ENCODE measurements at places on chromosomes 11 and 22.

GRCh38 chr11:114040706-114041211, 18.8 kb upstream of the ZBTB16 start:
- no peak for DNase-seq

DNA sequence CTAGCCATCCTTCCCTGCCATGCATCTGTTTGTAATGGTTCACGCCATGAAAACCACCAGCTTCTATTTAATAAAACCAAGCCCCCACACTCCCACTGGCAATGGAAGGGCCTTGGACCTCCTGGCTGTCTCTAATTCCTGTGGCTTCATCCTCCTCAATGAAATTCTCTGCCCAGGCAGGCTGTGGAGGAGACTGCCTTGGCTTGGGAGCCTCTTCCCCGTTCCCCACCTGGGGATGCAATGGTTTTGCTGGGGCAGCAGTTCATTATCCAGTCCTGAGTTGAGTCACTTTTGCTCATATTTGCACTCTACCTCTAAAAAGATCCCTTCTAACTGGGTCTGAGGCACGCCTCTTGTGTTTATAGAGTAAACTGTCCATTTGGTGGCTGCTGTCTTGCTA, 515.8 kb downstream of the NTM start:
- no peak for DNase-seq

GRCh38 chr11:975827-976226, 50.2 kb downstream of the AP2A2 start:
- no peak for DNase-seq

- DNase-seq: peak; percentile 10
Observed at GRCh38 chr11:110249066-110249465, 47.3 kb downstream of the RDX start.

DNA sequence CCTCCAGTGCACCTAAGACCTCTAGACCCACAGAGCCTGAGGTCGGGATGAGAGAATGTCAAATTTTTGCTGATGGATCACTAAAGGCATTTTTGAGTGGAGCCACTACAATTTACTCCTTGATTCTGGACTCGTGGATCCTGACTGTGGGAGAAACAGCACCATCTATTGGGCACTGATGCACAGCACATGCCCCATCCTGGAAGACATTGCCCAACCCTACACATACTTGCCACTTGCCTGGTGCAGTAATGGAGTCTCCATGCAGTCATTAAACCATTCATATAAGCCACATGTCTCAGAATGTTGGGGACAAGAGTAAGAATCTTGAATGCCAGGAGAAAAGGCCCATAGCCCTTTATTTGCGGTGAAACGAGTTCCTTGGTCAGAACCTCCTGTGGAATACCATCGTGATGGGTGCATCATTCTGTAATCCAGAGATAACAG, 103.9 kb downstream of the GGTLC2 start:
- peak; percentile 35 for DNase-seq

DNA sequence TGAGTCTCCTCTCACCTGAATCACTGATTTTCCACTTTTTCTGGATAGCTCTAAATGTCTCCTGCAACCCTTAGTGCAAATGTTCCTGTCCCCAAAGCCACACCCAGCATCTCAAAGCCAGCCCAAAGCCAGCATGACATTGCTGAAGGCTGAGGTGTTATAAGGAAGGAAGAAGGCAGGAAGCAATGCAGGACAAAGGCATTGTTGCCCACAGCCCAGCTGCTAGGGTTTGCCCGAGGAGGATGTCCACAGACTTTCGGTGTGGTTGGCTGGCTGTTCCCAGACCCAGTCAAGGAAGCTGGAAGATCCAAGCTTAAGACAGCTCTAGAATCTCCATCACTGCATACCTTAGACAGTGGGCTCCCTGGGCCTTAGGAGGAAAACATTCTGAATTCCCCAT, 23.5 kb downstream of the CHST1 start:
- no peak for DNase-seq

- peak; percentile 24 for DNase-seq
Observed at GRCh38 chr22:20117633-20118299, 740 bp upstream of the TRMT2A start.

- no peak for DNase-seq
Observed at GRCh38 chr11:20980736-20981135, 311.4 kb downstream of the NELL1 start.

DNA sequence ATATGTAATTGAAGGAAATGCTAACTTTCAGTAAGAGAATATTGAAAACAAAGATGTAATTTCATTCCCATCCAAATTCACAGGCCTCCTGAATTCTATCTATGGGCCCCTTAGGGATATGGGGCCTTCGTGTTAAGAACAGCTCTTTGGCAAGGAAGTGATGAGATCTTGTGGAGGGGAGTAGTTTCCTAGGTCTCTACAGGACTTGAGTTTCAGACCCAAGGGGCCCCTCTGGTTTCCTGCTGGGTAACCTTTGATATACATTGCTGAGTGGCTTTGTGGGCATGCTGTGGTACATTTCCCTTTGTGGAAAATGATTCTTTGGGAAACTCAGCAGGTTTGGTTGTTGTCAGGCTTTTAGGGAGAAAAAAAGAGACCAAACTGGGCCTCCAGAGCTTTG, 6.2 kb downstream of the STIM1 start:
- DNase-seq: no peak

DNA sequence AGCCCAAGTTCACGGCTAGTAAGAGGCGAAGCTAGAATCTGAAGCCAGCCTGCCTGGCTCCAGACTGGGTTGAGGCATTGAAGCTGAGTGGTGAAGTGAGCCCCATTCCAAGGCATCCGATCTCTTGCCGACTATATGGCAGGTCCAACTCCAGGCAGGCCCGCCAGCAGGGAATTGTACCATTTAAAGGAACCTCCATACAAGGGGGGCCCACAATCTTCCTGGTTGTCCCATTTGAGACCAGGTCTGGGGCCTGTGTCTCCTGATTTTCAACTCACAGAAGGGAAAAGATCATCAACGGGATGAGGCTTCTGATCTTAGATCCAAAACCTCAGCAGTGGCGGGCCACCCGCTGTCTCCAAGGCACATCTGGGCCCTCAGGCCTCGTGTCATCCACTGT, 4.1 kb downstream of the SCN2B start:
- no peak for DNase-seq

GRCh38 chr22:38165922-38166593, 15.6 kb downstream of the PLA2G6 start:
- no peak for DNase-seq

DNA sequence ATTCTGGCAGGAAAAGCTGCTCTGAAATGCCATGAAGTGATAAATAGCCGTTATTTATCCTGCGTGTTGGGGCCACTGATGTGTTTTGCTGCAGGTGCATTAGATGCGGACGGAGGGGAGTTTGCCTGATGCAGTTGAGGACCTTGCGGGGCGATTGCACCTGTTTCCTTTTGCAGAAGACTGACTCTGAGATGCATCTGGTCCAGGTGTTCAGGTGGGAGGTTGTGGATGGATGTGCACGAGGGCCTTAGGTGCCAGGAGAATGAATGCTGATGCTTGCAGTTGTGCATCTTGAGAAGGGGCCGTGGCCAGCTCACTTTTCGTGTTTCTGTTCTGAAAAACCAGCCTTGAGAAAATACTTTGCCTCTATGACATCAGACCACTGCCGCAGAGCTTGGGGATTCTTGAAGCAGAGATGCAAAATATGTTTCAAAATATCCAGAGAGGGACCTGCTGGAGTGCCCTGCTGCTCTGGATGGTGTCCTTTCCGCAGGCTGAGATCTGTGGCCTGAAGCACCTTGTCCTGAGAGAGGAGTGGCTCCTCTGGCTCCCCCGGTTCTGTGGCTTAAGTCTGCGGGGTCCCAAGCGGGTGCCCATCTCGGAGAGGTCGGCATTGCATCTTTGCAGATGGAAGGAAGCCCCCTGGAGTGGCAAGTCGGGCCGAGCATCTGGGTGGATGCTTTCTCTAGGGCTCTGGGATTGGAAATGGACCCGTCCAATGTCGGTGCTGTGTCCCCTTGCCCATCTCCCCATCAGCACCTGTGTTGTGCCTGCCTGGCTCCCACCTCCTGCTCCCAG, 1031.1 kb downstream of the TBC1D22A start:
- no peak for DNase-seq

- no peak for DNase-seq
Observed at GRCh38 chr22:47408409-47408808, 646.0 kb downstream of the TBC1D22A start.

DNA sequence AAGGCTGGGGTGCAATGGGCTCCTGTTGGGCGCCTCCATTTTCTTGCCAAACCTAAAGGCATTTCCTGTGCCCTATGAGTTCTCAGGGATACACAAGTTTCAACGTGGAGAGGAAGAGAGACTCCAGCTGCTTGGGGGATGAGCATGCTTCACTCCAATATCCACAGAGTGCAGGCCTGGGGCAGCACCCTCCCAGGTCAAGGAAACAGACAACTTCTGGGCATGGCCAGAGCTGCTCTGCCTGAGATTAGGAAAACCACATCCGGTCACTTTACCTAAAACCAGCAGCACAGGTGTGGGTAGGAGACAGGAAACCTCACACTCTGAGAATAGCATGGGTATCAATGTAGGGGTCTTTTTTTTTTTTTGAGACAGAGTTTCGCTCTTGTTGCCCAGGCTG, 28.7 kb downstream of the TMEM184B start:
- DNase-seq: no peak

DNA sequence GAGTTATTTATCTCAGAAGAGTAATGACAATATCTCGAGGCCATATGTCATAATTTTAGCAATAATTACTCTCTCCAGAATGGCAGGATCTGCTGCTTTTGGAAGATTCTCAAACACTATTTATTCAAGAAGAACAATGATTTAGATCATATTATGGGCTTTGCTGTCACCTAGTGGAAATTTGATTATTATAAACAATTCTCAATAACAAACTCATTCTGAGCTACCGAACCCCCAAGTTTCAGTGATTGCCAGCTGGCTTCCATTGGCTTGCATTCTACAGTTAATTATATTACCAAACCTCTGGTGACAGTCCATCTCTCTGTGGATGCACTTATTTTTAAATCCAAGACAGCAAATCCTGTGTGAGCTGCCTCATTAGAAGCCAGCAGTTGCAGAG, 27.9 kb upstream of the SLC36A4 start:
- DNase-seq: peak; percentile 17

GRCh38 chr11:76339221-76339620, 41.7 kb downstream of the THAP12 start:
- no peak for DNase-seq

- DNase-seq: no peak
Observed at GRCh38 chr22:32416556-32417085, 4.6 kb upstream of the RTCB start.

DNA sequence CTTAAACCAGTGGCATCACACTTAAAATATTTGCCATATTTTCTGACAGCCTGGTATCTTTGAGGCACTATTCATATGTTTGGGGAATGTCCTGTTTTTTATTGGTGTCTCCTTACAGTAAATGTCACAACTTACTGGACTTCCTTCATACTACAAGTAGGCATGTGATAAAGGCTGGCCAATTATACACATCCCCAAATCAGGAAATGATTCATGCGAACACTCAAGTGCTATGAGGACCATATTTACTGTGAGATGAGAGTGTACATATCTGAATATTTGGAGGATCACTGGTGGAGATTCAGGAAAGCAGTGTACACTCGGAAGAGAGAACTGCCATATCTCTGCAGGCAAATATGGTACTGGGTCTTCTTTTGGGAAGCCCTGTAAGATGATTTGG, 913.8 kb upstream of the CHORDC1 start:
- no peak for DNase-seq

DNA sequence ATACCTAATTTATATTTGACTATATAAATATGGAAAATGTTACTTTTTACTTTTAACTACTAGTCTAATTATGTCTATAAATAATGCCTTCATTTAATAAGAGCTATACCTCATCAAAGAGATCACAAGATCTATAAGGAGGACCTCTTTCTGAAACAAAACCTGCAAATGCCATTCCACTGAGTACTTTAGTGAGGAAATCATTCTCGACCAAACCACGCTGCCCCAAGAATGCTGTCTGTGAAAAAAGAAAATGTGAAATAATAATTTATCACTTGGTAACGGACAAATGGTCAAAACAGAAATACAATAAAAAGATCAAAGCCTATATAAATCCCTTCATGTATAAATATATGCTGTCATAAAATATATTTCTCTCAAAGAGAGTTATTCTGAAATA, 301.7 kb downstream of the SBF2 start:
- no peak for DNase-seq

DNA sequence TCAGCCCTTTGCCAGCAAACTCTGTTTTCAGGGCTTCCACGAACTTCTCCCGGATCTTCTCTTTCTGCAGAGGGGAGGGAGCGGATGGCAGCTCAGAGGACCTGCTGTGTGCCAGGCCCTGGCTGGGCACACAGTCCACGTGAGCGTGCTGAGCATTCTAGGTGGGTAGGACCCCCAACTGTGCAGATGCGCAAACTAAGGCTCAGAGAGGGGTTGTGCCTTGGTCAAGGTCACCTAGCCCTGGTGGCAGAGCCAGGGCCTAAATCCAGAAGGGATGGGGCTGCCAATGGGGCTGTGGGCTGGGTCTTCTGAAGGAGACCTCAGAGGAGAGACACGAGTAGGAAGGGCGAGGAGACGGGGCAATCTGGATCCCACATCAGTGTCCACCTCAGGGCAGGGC, 10.8 kb downstream of the PMM1 start:
- no peak for DNase-seq

- DNase-seq: no peak
Observed at GRCh38 chr11:128291835-128292234, 295.5 kb downstream of the ETS1 start.

DNA sequence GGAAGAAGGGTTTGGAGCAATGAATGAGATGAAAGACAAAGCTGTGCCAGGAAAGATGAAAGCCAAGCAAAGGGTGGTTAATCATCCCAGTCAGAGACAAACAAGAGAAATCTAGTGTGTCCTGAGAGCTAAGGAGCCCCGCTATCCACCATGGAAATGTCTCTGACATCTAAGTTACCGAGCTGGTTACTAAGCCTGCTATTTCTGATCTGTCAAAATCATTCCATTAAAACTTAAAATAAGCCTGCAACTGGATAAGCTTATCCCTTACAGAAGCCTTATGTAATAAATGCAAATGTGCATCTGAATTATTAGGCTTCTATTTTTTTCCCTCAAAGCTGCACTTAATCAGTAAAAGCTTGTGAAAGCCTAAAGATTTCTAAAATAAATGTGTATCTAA, 22.1 kb upstream of the SESN3 start:
- DNase-seq: no peak

GRCh38 chr11:56967726-56968125, 21.0 kb upstream of the OR5AK2 start:
- no peak for DNase-seq

GRCh38 chr11:63985812-63986155, 454 bp upstream of the OTUB1 start:
- no peak for DNase-seq

Data from ACHN (cell line).